ENCODE measurements at places on chromosomes 11 and 22.

- no peak for DNase-seq
Measured at GRCh38 chr11:11567936-11568650, 53.7 kb downstream of the GALNT18 start.

DNA sequence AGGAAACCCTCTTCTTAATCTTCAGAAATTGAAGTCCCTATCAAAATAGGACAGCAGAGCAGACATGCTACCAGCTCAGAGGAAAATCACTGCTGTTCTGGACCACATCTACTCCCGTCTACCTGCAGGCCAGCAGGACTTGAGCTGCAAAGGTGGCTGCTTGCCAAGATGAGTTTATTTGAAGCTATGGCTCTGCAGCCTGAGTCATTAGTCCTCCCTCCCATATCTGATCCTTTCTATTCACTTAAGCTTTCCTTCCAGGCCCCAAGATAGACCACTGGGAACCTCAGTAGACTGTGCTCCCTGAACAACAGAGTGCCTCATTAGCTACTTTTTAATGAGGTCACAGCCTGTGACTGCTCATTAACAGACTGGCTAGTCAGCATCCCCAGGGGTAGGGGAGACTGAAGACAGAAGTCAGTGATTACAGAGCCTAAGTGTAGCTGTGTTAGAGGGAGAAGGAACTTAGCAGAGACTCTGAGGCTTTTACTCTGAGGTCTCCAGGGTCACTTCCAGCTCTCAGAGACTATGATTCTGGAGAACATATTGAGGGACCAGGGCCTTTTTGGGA lies 6.8 kb upstream of the OR10A2 start:
- DNase-seq: peak; percentile 34

DNA sequence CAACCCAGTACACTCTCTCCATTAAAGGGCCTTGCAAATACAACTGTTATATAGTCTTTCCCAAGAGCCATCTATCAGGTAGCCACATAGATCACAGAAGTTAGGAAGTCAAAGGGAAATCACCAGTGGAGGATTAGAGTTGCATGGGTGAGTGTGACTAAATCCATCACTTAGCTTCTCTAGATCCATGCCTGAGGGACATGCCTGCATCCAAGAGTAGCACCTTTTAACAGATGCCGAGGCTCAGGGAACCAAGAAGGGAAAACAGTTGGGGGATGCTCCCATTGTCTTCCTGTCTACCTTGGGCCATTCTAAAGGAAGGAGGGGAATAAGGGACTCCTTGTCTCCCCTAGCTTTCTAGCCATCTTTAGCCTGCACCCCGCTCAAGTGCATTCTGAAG lies 77.9 kb downstream of the XRRA1 start:
- no peak for DNase-seq

DNA sequence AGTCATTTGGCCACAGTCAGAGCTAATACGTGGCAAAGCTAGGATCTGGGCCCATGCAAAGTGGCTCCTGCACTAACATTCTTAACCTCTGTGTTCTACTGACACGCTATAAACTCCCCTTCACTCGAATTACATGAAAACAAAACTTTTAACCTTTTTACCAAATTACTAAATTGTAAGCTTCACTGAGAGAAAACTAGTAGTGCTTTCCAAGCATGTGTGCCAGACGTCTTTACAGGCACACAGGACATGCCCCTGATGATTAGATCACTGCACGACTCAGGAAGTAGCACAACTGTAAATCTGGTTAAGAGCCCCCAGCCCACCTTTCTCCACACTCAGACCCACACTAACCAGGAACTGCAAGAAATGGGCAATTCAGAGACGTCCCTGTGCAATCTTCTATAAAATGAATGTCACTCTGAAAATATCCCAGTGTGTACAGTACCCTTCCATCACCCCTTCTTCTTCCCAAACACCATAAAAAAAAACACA lies 16.1 kb downstream of the PHF21A start:
- no peak for DNase-seq

DNA sequence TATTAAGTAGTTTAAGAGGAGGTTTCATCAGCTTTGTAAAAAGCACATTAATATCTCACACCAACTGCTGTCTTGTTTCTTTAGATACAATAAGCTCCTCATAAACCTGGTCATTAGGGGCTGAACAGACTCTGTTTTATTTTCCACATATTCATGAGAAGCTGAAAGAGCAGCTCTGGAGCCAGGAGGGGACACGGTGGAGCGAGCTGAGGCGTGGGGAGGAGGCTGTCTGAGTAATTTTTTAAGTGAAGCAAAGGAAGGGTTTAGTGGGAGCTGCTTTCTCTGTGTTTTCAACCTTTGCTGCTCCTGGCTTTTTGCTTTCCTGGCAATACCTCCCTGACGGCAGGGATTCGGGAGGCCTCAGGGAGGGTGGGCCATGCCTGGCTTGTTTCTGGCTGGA lies 67.0 kb upstream of the EIF3D start:
- DNase-seq: peak; percentile 28

- peak; percentile 53 for DNase-seq
Measured at GRCh38 chr11:102551169-102551781, 20.7 kb upstream of the MMP7 start.

- no peak for DNase-seq
Measured at GRCh38 chr11:12421386-12421785, 44.0 kb downstream of the PARVA start.

GRCh38 chr11:47216121-47216798 lies 1.5 kb downstream of the DDB2 start:
- DNase-seq: peak; percentile 44
